GM12865 (cell line): ENCODE measurements at places on chromosomes 11 and 22.

DNA sequence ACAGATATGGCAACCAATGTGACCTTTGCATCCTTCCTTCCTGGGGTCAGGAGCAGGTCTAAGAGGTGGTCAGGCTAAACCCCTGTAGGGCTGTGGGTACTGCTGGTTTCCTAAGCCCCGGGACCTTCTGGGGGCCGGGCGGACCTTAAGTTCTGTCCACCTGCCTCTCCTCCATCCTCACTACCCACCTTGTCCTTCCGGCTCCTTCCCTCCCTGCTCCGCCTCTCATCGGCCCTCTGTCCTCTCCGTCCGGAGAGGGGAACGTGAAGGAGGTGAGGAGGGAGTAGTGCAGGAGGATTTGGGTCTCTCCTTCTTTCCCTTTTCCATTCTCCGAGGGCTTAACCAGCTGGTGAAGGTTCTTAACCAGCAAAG lies 28.3 kb upstream of the PARVB start:
- no peak for DNase-seq

GRCh38 chr11:28963187-28963586 lies 855.0 kb downstream of the METTL15 start:
- no peak for DNase-seq

DNA sequence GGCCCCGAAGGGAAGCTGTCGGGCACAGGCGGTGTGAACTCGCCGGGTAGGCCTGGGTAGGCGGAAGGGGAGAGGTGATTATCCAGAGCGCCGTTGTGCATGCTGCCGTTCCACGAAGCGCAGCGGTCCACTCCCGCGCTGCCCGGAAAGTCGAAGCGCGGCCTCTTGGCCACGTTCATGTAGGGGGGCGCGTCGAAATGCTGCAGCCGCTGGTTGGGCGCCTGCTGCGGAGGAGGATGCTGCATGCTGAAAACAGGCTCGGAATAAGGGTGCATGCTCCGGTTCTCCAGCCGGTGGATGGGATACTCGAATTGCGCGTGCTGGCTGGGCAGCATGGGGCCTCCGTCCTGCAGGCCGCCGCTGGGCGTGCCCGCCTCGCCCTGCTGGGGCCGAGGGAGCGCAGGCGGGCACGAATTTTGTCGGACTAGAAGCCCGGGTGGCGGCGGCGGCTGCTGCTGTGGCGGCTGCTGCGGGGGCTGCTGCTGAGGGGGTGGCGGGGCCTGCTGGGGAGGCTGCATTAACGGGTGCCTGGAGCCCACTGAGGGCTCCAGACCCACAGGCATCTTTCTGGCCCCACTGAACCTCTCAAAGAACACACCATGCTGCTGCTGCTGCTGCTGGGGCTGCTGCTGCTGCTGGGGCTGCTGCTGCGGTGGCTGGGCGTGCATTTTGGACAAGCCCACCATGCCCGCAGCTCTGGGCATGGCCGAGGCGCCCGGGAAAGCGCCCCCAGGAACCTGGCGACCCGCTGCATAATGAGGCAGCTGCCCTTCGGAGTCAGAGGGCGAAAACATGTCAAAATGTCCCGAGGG lies 2.3 kb downstream of the MN1 start:
- DNase-seq, result no peak

DNA sequence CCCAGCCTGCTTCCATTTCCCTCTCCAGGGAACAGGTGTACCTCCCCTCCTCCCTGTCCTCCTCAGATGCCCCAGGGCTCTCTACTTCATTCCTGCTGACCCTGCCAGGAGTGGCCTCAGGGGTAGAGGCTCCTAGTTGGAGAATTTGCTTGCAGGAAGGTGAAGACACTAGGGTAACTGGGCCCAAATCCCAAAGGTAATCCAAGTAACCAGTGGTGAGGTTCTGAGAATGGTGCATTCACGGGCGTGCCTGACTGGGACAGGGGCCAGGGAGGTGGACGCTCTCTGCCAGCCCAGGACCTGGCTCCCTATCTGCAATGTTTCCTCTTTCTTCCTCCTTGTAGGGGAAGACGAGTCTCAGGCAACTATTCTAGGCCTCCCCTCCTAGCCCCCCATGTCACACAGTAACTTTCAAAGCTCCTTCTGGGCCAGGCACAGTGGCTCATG lies 2.9 kb downstream of the SLC35C1 start:
- DNase-seq, result no peak

GRCh38 chr22:45187891-45188290 lies 24.2 kb downstream of the NUP50 start:
- no peak for DNase-seq

DNA sequence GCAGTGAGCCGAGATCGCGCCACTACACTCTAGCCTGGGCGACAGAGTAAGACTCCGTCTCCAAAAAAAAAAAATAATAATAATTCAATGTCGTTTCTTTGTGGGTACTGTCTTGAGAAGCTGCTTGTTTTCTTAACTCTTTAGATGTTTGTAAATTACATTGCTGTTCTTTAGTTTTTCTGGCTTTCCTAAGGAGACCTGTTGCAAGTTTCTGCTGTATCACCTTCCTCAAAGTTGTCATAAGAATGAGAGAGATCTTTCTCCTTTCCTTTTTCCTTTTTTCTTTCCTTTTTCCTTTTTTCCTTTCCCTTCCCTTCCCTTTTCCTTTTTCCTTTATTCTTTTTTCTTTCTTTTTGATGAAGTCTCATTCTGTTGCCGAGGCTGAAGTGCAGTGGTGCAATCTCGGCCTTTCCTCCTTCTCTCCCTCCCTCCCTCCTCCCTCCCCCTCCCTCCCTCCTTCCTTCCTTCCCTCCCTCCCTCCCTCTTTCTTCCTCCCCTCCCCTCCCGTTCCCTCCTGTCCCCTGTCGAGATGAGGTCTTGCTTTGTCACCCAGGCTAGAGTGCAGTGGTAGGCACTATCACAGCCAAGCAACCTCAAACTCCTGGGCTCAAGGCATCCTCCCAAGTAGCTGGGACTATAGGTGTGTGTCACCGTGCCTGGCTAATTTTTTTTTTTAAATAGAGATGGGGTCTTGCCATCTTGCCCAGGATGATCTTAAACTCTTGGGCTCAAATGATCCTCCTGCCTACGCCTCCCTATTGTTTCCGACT lies 15.3 kb downstream of the HIPK3 start:
- DNase-seq, result no peak

GRCh38 chr11:46075168-46075567 lies 46.1 kb downstream of the PHF21A start:
- no peak for DNase-seq

DNA sequence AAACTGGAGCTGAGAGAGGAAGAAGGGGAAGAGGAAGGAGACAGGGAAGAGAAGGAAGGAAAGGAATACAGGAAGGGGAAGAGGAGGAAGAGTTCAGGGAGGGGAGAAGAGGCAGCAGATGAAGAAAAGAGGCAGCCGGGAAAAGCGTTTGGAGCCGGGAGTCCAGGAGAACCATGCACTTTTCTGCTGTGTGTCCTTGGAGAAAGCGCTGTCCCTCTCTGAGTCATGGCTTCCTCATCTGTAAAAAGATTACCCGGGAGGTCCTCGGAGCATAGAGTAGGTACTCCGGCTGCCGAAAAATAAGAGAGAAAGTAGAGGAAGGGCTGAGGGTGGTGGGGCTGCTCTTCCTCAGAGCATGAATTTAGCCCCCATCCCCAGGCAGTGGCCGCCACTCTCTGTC lies 226.9 kb downstream of the MN1 start:
- DNase-seq, result no peak

DNA sequence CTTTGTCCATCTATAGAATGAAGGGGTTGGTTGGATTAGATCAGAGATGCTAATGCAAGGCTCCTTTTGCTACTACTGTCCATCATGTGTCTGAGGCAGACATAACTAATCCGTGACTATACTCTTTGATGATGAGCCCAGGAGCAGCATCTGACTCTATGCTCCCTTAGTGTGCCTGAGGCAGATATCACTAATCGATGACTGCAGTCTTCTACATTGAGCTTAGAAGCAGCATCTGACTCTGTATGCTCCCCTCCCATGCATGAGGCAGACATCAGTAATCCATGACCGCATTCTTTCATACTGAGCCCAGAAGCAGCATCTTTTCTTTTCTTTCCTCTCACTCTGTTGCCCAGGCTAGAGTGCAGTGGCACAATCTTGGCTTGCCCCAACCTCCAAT lies 4.2 kb downstream of the TCN2 start:
- no peak for DNase-seq

- no peak for DNase-seq
These were observed 200.5 kb downstream of the DDX10 start for GRCh38 chr11:108865406-108865805.

GRCh38 chr11:64667154-64667745 lies 55.7 kb downstream of the NRXN2 start:
- no peak for DNase-seq

DNA sequence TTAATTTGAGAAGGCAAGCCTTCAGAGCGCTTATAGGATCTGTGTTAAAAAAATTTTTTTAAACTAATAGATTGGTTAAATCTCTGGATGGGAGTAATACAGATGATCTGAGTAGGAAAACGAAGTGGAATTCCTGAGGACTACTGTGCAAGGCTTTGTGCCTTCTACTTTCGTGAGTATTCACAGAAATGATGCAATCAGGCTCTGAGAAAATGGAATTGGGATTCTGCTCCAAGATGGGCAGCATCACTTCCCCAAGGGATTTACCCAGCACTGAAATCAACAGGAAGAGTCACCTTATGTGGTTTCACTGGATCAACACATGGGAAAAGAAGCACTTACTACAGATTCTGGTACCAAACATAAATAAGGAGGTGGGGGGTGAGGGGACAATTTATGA lies 12.5 kb downstream of the KMT5B start:
- no peak for DNase-seq

GRCh38 chr22:19115628-19116027 lies 6.6 kb downstream of the DGCR2 start:
- no peak for DNase-seq
